ENCODE measurements at places on chromosomes 7 and 10.

GRCh38 chr10:63027531-63027930 is 105.6 kb upstream of the NRBF2 start:
- DNase-seq = no peak

DNA sequence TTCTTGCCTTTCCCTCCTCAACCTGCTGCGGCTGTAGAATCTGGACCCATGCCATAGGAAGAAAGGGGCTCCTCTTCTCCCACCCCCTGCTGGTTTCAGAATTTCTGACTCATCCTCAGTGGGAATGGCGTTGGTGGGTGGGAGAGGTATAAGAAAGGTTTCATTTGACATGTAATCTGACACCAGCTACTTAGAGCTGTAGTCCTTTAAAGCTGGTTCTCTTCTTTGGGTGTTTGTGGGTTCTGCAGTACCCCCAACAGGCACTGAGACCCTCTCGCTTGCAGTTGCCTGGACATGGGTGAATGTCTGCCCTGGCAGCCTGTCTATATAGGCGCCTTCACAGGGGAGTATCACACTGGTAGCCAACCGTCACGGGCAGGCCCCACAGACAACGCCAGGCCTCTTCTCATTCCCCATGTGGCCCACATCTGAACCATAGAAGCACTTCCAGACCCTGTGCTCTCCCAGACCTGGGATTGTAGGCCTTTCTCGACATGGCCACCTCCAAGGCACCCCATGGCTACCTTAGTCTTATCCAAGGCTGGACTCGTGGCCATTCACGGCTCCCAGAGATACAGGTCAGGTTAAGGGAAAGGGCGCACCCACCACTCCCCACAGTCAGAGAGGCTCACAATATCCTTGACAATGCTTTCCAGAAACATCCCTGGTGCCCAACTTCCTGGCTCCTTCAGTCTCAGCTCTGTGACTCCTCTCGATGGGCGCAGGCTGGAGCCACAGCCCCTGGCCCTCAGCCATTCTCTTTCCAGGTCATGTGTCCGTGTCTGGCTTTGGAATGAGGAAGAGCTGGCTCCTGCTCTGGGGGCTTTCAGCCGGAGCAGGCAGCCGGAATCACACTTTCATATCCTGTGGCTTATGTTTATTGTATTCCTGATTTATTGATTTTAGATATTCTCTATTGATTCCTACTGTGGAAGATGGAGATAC is 17.5 kb downstream of the ZNF862 start:
- DNase-seq = peak; percentile 72

DNA sequence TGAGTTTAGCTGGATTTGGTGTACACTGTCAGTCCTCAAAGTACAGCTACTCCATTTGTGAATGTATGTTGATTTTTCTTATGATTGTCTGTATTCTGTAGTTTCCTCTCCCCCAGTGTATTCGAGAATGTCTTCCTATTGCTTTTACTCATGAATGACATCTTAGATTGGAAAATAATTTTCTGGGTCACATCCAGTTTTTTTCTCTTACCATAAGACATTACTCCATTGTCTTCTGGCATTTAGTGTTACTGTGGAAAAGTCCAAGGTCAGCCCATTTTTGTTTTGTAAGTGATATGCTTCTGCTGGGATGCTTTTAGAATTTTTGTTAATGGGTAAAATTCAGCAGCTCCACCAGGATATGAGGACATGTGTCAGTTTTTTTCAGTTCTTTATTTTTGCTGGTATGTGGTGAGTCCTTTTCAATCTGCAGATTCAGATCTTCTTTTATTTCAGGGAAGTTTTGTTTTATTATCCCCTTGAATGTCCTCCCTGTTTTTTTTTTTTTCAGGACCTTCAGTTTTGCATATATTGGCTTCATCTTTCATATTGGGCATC is 33.6 kb downstream of the WAC start:
- no peak for DNase-seq

DNA sequence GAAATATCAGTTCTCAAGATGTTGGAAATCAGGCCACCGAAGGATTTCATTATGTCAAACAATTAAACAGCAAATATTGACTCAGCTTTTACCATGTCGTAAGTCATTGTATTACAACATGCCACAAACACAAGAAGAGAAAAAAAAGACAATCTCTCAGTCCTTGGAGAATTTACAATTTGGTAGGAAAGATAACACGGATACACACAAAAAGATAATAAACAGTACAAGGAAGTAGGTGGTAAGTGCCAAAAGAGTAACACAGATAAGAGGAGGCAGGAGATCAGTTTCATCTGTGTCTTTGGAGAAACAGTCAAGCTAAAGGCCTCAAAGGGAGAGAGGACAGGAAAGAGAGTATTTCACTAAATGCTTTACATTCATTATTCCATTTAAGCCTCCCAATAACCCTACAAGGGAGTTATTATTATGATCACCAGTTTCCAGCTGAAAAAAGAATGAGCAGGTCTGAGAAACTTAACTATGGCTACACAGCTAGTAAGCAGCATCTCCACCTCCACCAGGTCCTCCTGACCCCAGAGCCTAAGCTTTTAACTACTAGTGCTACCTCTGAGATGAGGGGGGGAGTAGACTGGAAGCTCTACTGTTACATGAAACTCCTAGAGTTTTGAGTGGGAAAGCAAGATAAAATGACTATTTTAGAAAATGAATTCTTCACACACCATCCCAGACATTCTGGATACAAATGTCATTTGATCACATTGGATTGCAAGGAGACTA is 13.9 kb upstream of the DNAJC1 start:
- DNase-seq = no peak

DNA sequence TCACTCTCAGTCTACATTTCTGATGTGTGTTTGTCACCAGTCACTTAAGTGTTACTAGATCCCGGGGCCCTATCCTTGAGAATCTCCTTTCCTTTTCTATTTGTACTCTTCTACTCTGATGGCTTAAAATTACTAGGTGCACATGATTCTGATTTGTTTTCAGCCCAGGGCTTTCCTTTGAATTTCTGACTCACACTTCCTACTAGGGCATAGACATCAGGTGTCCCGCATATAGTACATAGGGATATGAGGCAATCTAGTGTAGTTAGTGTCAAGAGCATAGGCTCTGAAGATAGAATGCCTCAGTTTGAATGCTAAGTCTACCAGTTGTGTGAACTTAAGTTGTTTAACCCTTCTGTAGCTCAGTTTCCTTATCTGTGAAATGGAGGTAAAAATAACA is 49.4 kb upstream of the LRRN3 start:
- no peak for DNase-seq

- DNase-seq = no peak
These were observed 65.3 kb upstream of the AQP1 start for GRCh38 chr7:30846378-30846777.

GRCh38 chr10:30172091-30172490 is 112.7 kb upstream of the JCAD start:
- no peak for DNase-seq

DNA sequence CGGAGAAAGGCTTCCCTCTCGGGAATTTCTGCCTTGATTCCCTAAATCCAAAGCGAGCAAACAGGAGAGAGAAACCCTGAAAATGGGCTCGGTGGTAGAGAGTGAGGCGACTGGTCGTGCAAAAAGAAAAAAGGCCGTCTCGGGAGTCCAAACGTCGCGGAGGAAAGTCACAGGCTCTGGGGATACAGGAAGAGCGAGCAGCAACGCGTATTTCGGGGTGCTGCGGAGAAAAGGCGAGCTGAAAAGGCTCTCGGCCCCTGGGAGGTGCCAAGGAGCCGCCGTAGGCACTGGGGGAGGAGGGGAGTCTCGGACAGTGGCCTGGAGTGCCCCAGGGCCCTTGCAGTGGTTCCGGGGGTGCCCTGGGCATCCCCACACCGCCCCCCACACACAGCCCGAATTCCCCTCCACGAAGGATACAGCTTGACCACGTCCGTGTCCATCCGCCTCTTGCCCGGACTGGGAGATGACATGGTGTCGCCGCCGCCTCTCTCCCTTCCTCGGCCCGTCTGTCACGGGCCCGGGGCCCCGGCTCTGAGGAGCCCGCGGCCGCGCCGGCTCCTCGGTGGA is 591 bp downstream of the UBE2H start:
- no peak for DNase-seq

DNA sequence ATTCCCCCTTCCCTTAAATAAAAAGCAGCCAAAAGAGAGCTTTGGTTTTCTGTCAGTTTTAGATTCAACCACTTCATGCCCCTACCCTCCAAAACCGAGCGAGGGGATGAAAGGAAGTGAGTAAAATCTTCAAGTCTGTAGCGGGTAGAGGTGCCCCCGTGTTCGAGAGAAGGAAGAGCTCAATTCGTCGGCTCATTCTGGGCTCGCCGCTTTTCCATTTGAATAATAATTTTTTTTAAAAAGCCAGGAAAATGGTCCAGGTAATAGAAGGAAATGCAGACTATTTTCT is 436.2 kb upstream of the GALNT17 start:
- DNase-seq = no peak

DNA sequence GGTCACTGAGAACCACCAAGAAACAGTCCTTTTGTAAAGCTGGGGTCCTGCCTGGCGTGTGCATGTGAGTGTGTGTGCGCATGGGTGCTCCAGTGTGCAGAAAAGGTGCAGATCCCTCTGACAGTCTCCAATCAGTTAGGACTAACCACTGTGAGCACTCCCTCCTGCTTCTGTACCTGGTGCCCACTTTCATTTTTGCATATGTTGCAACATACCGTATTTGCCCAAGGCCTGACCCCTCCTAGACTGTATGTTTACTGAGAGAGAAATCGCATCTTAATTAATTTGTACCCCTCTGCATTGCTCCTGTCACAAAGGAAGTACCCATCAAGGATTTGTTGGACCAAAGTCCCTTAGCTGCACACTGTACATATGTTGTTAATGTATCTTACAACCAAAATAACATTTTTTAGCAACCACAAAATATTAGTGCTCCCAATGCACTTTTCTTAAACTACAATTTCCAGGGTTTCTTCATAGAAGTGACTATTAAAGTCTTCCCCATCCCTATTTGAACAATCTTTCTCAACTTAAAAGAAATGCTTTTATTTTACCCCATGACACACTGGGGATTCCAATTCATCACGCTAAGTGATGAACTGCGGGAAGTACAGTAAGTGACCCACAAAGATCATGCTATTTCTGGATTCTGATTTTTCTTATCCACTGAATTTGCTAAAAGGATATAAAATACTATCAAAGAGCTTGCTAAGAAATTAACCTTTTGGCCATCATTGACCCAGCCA is 16.6 kb downstream of the PAXIP1 start:
- no peak for DNase-seq

DNA sequence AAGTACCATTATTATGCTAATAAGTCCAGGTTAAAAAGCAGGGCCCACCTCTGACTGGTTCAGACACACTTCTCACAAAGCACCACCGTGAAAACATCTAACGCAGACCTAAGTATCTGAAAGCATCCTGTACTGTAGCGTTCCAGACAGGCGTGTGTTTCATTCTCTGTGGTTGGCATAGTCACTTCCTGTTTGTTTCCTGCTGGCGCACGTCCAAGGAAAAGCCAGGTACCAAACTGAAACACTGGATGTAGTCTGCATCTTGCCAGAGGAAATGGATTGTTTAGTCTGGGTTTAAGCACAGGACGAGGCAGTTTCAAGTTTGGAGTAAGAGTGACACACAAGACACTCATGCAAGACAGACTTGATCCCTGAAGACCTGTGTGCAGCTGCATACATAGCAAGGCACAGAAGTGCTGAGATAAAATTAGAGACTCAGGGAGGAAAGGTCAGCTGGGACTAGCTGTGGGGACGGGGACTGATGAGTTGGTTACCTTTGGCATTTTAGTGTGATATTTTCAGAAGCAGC is 23.3 kb downstream of the BPGM start:
- DNase-seq = peak; percentile 41

- DNase-seq = no peak
These were observed 1244.8 kb upstream of the SORCS1 start for GRCh38 chr10:108409306-108409705.

DNA sequence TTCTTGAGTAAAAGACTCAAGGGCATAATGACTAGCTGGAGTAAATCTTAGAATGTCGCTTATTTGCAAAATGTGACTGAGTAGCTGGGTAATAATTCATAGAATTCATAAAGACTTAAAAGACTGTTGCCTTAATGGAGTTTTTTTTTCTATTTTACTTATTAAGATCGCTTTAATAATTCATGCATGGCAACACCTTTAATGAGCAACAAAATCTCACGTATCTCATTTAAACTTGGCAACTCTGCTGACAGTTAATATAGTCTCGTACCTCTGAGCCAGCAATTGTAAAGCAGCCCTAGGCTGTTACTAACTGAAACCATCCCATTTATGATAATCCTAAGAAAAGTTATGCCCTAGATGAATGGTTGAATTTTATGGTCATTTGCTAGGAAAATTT is 87.8 kb upstream of the SLC26A5 start:
- DNase-seq = no peak

GRCh38 chr7:91351374-91351773 is 87.1 kb downstream of the FZD1 start:
- no peak for DNase-seq

DNA sequence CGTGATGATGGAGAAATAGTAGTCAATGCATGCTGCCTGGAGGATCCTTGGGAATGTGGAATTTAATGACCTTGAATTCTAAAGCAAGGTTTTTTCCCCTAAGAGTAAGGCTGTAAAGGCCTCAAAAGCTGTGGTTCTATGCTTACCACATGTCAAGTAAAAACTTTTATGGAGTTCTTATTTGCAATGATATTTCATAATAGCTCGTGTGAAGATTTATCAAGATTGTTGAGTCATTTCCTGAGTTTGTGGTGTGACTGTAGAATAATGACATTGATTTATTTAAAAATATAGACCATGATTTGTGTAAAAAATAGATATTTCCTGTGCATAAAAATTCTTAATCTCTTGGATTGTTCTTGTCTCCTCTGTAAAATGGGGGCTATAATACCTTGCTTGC is 67.5 kb upstream of the SORCS1 start:
- no peak for DNase-seq

- DNase-seq = no peak
These were observed 216.4 kb downstream of the HECW1 start for GRCh38 chr7:43328785-43329380.

DNA sequence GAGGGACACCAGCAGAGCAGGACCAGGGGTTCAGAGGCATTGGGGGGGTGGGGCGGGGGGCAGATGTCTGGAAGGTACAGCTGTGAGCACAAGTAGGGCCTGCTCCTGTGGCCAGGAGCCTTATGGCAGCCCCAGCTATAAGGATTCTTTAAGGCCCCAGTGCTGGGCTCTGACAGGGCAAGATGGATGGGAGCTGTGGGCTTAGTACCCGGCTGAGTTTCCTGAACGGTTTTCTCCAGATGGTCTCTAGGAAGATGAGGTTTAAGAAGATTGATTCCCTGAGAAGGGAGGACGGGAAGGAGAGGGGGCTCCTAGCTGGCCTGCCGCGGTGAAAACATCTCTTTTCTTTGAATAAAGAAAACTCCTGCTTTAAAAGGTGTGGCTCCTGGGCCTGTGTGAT is 30.1 kb upstream of the COMTD1 start:
- DNase-seq = no peak

- DNase-seq = no peak
These were observed 76.0 kb downstream of the DIP2C start for GRCh38 chr10:613271-614138.

GRCh38 chr10:86670290-86670811 is 2.0 kb downstream of the LDB3 start:
- DNase-seq = no peak

- no peak for DNase-seq
These were observed 19.1 kb upstream of the FZD8 start for GRCh38 chr10:35661236-35661635.

- no peak for DNase-seq
These were observed 76.6 kb downstream of the CNNM2 start for GRCh38 chr10:102994531-102995295.
